ENCODE measurements at places on chromosomes 1 and 21.

- no peak for DNase-seq
Observed at GRCh38 chr1:22702296-22703085, 8.1 kb upstream of the EPHB2 start.

DNA sequence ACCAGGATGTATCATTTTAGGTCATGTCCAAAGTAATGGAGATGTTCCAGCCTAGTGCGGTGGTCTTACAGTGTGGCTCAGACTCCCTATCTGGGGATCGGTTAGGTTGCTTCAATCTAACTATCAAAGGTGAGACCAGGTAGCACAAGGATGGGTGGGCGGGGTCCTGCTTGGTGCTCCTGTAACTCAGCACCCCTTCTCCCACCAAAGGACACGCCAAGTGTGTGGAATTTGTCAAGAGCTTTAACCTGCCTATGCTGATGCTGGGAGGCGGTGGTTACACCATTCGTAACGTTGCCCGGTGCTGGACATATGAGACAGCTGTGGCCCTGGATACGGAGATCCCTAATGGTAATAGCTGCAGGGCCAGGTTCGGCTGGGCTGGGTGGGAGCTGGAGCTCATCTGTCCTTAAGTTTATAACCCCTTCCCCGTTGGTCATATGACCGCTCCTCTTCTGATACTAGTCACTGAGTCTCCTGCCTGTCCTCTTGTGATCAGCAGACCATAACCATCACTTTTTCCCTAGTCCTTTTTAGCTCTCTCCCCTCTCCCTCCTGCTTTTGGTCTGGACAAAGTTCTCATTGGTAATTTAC is 5.4 kb downstream of the MARCKSL1 start:
- DNase-seq, result no peak

GRCh38 chr1:40798366-40799281 is 15.0 kb downstream of the KCNQ4 start:
- no peak for DNase-seq

GRCh38 chr21:15060543-15061175 is 4.1 kb downstream of the NRIP1 start:
- DNase-seq, result peak; percentile 7

- DNase-seq, result no peak
Observed at GRCh38 chr1:20702416-20702815, 15.4 kb downstream of the KIF17 start.

DNA sequence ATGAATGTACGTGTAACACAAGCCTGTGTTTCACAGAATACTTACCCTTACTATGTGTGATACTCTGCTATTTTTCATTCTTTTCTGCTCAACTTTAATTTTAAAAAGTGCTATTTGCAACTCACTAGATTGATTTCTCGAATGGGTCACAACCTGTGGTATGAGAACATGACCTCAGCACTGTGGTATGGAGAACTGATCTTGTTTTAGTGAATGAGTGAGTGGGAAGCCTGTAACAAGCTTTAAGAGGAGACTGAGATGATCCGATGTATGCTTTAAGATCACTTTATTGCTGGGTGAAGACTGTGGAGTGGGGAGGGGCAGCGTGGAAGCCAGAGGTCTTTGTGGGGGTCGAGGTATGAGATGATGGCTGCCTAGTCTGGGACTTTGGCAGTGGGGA is 21.6 kb downstream of the MECR start:
- peak; percentile 19 for DNase-seq

DNA sequence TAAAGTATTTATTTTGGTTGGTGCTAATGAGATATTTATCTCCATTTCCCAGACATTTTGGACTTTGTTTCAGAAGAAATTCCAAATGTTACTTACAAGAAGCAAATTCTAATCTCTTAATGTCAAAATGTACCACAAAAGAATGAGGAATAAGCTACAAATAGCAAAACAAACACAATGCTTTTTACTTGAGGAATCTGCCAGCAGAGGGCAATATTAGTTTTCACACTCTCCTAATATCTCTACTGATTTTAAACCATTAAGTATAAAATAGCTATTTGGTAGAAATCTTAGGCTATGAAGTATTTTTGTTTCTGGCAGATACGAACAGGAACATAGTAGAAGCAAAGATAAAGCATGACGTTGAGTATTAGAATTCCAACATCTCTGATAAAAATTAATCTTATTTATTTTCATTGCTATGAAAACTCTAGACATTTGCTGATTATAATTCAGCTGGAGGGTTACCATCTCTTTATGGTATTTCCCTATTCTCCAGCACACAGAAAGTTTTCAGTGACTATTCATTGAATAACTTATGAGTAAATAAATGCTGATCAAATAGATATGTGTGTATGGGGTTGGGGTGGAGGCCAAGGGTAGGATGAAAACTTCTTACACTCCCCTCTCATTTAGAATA is 13.4 kb upstream of the HMCN1 start:
- DNase-seq, result peak; percentile 22

DNA sequence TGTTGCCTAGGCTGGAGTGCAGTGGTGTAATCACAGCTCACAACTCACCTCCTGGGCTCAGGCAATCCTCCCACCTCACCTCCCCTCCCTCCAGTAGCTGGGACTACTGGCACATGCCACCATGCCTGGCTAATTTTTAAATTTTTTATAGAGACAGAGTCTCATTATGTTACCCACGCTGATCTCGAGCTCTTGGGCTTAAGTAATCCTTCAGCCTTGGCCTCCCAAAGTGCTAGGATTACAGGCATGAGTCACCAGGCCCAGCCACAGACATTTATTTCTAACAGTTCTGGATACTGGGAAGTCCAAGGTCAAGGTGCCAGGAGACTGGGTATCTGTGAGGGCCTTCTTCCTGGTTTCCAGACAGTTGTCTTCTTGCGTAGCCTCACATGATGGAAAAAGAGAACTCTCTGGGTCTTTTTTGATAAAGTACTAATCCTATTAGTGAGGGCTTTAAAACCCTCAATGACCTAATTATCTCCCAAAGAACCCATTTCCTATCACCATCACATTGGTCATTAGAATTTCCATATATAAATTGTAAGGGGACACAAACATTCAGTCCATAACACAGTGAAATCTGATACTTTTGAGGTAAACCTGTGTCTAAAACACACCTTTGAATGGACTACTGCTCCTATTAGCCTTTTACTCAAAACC is 67.9 kb downstream of the PHACTR4 start:
- DNase-seq, result peak; percentile 80

GRCh38 chr1:993379-993995 is 6.4 kb downstream of the HES4 start:
- DNase-seq, result no peak

GRCh38 chr1:3914331-3914851 is 14.3 kb upstream of the C1orf174 start:
- DNase-seq, result no peak

DNA sequence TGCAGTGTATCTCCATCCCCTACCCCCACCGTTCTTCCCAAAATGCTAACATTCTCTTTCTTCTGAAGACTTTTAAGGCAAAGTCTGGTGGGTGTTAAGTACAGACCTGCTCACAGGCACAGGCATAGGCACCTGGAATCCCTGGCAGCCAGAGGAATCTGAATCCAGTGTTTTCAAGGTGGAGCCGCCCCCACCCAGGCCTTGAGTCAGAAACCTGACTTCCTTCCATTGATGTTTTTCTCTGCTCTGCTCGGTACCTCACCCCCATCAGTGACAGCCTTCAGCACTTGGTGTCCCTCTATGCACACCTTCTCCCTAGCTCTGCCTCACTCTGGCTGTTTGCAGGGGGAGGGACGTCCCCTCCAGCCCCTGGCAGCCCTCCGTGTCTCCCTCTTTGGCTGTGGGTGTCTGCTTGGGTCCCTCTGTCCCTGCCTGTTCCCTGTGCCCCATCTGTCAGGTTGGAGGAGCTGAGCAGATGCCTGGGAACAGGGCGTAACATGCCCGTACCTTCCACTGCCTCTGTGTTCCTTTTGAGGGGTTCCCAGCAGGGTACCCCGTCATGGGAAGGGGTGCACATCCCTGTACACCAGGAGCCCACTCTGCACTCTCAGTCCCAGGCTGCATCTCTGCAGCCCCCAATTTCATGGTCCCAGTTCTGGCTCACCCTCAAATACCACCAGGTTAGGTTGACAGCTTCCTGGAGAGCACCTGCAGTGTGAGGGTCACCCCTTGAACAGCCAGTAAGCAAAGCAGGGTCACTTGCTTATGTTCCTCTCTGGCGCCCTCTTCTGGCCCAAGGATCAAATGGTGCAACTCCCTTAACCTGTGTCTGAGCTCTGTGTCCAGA is 6.7 kb downstream of the NCDN start:
- DNase-seq, result peak; percentile 62

DNA sequence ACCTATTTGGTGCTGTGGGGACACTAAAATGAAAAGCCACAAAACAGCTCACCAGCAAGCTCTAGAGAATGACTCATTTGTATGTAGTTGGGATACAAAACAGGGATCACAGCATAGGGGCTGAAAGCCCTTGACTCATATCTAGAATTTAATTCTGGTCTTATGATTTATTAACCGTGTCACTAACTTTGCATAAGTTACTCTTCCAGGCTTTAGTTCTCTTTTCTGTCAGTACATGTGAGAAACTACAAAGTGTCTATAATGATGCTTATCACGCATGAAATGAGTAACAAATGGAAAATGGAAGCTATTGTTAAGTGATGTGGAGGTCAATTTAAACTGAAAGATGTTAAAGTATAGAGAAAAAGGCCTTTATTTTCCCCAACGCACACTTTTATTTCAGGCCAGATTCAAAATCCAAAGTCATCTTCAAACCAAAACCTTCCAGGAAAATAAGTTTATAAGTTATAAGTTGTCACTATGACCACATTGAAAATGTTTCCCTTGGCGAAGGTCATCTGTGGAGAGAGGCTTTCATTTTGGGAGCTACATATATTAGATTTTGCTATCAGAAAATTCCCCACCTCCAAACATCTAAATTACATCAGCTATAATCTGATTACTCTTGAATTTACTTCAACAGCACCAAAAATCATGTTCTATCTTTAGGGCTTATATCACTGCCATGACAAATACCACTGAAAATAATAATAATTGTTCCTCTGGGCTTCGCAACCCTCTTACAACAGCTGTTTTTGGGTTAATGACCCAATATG is 430.5 kb downstream of the MRPL39 start:
- DNase-seq, result no peak

DNA sequence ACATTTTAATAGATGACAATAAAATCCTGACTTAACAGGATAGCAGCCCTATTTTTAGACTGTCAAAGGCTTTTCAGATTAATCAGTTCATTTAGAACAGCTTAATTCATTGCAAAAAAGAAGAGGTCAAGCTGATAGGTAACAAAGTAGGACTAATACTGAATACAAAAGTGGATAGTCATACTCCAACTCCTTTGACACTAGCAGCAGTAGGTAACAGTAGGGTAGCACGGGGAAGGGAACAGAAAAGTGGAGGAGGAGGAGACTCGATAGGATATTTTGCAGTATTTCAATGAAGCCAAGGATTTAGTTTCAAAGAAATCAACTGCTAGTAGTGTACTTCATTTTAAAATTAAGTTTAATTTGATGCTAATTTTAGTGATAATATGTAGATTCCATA is 51.1 kb downstream of the USP1 start:
- no peak for DNase-seq

DNA sequence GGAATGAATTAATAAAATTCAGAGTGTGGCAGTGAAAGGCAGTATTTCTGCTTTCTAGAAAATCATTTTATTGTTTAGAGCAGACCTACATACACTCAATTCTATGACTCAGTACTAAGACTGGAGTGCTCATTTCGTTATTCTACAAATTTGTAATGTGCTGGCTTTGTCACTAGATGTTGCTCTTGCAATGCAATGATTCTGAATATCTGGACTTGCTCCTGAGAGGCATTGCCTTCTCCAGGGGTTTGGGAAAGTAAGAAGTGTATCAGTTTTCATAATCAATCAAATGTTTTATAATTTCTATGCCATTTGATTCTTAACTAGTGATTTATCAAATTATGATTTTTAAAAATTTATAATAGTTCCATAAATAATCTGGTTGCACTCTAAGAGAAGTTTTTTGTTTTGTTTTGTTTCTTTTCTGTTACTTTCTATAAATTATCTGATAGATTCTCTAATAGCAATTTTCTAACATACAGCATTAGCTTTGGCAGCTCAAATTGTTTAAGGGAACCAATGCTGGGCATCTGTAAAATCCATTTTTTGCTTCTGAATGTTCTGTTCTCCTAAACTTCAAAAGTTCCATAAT is 280.5 kb upstream of the SGIP1 start:
- peak; percentile 63 for DNase-seq

DNA sequence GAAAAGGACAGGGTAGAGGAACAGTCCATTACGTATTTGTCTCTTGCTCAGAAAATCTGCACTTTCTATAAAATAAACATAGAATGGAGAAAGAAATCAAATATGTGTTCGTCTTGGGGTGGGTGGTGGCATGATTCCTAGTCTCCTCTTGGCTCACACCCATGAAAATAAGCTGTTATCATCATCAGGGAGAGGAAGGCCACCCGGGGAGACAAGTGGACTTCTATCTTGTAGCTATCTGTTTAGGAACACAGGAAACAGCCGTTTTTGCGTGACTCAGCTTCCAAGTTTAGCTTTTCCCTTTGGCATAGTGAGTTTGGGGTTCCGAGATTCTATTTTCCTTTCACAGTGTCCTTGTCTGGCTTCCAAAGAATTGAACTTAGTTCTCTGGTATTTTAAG is 622.3 kb downstream of the PTPRU start:
- DNase-seq, result no peak

GRCh38 chr1:23591460-23592208 is 32.3 kb upstream of the ID3 start:
- no peak for DNase-seq

DNA sequence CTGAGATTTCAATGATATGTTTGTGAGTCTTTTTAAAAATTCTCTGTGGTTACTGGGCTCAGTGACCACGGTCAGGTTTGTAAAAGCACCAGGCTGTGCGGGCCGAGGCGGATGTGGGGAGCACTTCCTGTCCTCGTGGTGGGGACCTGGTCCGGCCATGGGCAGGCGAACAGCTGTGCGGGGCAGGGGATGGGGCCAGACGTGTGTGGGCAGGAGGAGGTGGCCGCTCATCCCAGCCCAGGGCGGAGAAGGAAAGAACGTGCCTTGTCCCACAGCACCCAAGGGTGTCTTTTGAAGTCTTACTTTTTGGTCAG is 5.2 kb upstream of the OXCT2 start:
- DNase-seq, result no peak

GRCh38 chr1:170290991-170291390 is 145.2 kb downstream of the NTMT2 start:
- peak; percentile 25 for DNase-seq

GRCh38 chr21:41357546-41357945 is 4.3 kb upstream of the MX2 start:
- DNase-seq, result no peak

DNA sequence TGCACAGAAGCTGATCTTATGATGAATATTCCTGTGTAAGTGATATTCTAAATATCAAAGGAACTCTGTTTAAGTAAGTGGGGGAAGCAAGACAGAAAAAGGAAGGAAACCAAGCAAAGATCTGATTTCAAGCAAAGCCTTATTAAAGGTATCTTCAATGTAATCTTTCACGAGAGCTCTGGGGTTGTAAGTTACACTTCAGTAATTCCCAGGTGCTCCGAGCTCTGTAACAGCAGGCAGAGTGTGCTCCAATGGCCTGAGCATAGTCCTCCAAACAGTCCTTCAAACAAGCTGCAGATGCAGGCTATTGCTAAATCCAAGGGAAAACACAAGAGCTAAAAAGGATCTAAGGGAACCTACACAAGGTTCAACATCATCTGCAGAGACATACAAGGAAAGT is 949.7 kb upstream of the TMPRSS15 start:
- DNase-seq, result no peak

Measured in brain microvascular endothelial cell (primary cell).